Myocyte (in vitro differentiated cells): ENCODE measurements at places on chromosomes 1 and 21. TPM values are rescaled to one million over a fixed set of nuclear protein-coding genes. Genes with fewer than 3 reads are reported as not detected.

GRCh38 chr1:234980645-234981396 lies 147.8 kb downstream of the TOMM20 start:
- DNase-seq = peak; percentile 92

DNA sequence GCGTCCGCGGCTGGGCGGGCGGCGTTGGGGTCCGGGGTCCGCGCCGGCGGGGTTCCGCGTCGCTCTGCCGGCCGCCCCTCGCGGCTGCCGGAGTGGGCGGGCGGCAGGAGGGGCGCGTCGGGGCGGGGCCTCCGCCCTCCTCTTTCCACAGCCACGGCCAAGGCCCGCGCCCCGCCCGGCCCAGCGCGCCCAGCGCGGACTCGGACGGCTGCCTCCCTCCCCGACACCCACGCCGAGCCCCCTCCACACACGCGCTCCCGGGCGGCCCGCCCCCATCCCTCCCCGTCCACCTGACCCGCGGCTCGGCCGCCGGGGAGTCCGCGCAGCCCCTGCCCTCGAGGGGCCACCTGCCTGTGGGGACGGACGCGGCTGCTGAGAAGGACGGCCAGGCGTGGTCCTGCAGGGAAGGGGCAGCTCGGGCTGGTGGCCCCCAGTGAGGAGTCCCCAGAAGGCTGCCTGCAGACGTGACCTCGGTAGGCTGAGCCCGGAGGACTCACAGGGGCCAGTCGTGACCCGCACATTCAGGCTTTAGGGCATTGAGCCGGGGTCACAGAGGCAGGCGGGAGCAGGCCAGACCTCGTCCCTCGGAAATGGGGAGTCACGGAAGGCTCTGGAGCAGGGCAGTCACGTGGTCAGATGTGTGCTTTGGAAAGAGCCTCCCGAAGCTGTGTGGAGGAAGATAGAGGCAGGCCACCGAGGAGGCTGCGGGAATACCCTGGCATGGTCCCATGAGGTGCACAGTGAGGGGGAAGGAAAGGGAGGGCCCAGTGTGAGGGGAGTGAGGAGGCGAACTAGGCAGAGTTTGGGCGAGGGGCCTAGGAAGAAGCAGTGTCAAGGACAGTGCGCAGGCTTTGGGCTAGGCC lies at the start of gene COL8A2:
TSS of gene COL8A2 (minus strand) at position 94 of the 863 bp plus-strand sequence. CDS start 24,980 bp downstream, outside the sequence.
- DNase-seq = no peak

- peak; percentile 14 for DNase-seq
Measured at GRCh38 chr1:60762176-60762575, 320.2 kb upstream of the NFIA start.

GRCh38 chr1:171798311-171798710 lies 16.9 kb downstream of the METTL13 start:
- DNase-seq = no peak

GRCh38 chr1:246265481-246265880 lies 241.6 kb downstream of the SMYD3 start:
- peak; percentile 9 for DNase-seq

GRCh38 chr1:194809665-194810064 lies 1623.3 kb upstream of the B3GALT2 start:
- DNase-seq = no peak

DNA sequence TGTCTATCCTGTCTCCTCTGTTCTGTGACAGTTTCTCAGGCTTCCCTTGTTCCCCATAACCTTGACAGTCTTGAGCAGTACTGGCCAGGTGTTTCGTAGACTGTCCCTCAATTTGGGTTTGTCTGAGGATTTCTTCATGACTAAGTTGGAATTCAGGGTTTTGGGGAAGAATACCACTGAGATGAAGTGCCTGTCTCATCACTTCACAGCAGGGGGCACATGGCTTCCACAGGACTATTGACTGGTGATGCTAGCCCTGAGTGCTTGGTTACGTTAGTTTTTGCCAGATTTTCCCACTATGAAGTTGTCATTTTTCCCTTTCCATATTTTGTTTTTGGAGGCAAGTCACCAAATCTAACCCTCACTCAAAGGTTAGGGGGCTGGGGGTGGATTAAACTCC lies 45.7 kb downstream of the CDCP2 start:
- peak; percentile 57 for DNase-seq

DNA sequence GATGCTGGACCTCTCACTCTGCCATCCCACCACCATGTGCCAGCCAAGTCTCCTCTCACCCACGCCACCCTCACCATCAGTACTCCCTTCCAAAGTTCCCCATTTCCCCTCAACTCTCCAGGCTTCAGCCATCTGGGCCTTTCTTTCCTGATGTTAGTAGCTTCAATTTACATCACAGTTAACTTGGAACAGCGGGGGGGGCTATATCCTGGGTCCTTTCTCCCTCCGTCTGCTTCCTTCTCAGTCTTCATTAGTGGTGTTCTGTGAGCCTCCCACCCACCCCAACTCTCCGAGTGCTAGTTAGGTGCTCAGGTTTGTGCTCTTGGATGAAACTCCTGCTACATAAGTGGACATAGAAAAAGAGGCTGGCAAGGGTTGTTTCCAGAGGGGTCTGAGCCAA lies 31.9 kb downstream of the KCNC4 start:
- no peak for DNase-seq

- DNase-seq = peak; percentile 34
Measured at GRCh38 chr1:41812453-41812852, 106.3 kb downstream of the HIVEP3 start.

DNA sequence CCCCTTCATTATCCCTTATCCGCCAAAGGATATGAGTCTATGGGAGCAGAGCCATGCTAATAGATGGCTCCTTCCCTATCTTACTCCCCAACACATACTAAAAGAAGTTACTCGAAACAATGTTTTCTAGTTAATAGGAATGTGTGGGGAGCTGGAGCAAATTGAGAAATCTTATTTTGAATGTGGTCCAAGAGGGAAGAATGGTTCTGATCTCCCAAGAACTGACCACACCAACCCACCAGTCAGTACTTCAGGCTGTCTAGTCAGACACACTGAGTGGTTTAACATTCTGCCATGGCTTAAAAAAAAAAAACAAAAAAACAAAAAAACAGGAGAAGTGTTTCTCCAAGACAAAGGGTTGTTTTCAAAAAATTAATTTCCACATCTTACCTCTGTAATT lies 31.5 kb upstream of the DNASE2B start:
- no peak for DNase-seq

DNA sequence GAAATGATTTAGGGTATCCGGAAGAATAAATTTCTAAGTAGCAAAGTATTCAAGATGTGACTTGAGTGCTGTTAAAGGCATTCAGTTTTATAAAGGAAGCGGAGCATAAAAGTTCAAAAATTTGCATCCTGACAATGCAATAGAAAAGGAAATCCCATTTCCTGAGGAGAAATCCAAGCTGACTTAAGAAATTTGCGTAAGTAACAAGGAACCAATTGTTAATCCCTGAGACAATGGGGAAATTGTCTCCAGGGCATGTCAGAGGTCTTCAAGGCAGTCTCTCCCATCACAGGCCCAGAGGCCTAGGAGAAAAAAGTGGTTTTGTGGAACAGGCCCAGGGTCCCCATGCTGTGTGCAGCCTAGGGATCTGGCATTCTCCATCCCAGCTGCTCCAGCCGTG lies 416.0 kb downstream of the PRDM2 start:
- DNase-seq = no peak

- no peak for DNase-seq
Measured at GRCh38 chr21:41429305-41429704, 3.3 kb downstream of the MX1 start.

GRCh38 chr1:189117072-189117770 lies 1360.4 kb downstream of the BRINP3 start:
- DNase-seq = no peak

DNA sequence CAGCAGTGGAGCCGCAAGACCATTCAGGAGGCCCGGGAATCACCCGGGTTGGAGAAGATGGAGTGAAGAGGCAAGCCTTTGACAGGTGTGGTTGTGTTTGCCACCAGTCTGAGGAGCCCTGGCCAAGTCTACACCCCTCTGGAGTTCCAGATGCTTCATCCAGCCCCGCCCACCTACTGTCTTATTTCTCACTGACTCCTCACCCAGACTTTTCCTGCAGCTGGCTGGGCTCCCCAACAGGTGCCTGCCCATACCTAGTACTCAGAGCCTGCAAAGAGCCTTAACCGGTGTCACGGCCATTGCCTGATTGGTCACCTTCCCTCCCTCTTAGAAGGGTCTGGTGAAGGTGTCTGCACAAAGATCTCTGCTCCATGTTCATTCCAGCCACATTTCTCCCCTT lies 16.0 kb downstream of the SLC9A1 start:
- DNase-seq = peak; percentile 35

DNA sequence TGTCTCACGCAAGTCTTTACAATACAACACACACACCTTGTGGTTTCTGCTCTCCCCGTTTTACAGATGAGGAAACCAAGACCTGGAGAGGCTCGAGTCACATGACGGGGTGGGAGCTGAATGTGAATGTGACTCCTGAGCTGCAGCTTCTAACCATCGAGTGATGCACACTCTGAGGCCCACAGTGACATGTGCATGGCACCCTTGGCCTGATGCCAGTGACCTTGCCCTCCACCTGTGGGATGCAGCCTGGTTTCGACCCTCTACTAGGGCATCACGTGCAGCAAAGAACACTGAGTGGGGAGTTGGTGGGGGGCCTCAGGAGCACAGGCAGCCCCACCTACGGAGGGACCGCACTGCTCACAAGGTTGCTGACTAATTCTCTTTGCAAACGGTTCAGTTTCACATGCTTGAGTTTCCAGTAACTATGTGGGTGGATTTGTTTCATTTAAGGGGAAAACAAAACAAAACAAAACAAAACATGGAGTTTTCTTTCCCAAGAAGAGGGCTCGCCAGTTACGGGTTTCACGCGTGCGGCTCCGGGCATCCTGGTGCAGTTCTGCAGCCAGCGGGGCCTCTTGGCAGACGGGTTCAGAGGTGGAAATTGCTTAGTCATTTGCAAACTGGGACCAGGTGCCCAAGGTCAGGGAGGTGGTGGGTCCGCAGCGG lies 22.9 kb downstream of the SPSB1 start:
- DNase-seq = peak; percentile 43

DNA sequence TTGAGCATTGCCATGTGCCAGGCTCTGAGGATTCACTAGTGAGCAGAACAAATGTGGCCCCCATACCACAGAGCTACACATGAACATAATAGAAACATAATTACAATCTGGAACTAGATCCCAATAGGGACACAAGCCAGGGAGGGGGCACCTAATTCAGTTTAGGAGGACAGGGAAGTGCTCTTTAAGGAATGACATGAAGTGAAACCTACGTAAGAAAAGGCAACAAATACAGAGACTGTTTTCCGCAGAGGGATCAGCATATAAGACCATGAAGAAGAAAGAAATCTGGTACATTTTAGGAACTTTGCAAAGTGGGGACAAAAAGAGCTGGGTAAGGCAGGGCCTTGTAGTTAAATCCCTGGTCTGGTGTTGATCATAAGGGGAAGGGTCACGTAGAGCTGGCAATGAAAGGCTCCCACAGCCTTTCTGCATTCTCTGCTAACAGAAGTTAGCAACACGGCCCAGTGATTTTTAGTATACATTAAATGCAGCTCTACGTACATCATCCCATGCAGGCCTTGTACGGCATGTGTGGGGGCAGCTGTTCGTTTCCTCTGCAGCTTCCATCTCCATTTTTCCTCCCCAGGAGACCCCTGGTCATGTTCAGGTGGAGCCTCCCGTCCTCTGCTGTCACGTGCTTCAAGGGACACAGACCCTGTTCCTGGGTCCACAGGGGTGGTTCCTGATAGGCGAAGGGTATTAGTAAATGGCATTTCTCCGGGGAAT lies 26.8 kb upstream of the SLC30A1 start:
- DNase-seq = no peak

GRCh38 chr1:169309178-169310166 lies 58.1 kb downstream of the NME7 start:
- no peak for DNase-seq

DNA sequence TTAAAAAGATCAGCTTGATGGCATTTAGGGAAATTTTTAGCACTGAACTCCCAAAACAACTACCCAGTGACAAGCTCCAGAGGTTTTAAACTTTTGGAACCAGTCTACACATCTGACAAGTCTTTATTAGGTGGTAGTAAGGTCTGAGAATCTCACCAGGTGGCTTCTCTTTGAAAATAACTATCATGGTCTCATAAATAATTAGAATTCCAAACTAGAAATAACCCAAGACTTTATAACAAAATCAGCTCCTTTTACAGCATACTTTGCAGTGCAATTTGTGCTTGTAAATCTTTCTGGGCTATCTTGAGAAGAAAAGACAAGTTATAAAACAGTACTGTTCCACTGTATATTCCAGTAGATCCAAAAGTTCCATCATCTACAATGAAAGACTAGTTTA lies 108.7 kb downstream of the LTN1 start:
- no peak for DNase-seq

DNA sequence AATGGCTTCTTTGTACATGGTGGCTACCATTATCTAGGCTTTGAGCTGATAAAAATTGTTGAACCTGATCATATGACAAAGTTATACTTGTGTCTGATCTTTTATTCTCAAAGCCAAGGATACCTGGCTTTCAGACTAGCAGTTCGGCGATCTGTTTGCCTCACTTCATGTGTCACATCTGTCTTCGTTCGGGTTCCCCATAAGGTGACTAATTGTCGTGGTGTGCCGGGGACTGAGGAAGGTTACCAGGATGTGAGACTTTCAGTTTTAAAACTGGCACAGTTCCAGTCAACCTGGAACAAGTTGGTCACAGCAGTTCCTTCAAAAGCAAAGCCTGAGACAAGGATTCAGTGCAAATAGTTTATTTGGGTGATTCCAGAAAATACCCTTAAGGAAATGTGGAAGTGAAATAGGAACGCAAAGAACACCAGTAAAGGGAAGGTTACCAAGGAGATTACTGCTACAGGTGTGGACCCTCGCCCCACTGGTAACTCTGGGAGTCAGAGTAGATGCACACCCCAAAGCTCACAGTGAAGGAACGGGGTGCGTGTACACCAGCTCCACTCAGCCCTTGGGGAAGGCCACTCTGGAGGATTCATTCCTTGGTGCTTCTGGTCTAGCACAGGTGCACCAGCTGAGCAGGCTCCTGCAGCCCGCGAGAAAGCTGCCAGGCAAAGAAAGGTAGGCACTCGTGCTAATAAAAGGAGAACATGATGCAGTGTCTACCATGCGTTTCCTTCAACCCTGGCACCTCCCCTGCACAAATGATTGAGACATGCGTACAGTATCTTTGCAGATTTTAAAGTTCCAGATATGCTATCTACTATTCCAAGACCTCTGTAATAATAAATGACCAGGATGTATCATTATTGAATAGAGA lies 69.0 kb downstream of the VWA5B1 start:
- DNase-seq = no peak

GRCh38 chr1:100452641-100453040 lies 85.3 kb upstream of the GPR88 start:
- no peak for DNase-seq

NR1I3 gene
- not detected in 2 replicates for total RNA-seq

MCM3AP gene
- total RNA-seq = 85.4 and 103 TPM in 2 replicates

TMCO1 gene
- 87.2 and 96.9 TPM in 2 replicates for total RNA-seq

LAD1 gene
- total RNA-seq = 22.3 and 27.0 TPM in 2 replicates

AGMAT gene
- 2.1 and 3.2 TPM in 2 replicates for total RNA-seq

CFAP74 gene
- total RNA-seq = not detected in 2 replicates

CEP85 gene
- 13.0 and 22.6 TPM in 2 replicates for total RNA-seq

TAF1A gene
- total RNA-seq = 8.3 and 9.1 TPM in 2 replicates

ASPM gene
- 0.64 and 0.73 TPM in 2 replicates for total RNA-seq

GJA9 gene
- total RNA-seq = not detected in 2 replicates

SYPL2 gene
- total RNA-seq = 14.7 and 15.8 TPM in 2 replicates
